HS-5 (cell line): ENCODE measurements at places on chromosomes 6 and 20.
A peak's percentile ranks its signal among the peaks of the same experiment; 100 is the strongest.

- no peak for DNase-seq
Observed at GRCh38 chr6:146542881-146543210, 787 bp upstream of the RAB32 start.

DNA sequence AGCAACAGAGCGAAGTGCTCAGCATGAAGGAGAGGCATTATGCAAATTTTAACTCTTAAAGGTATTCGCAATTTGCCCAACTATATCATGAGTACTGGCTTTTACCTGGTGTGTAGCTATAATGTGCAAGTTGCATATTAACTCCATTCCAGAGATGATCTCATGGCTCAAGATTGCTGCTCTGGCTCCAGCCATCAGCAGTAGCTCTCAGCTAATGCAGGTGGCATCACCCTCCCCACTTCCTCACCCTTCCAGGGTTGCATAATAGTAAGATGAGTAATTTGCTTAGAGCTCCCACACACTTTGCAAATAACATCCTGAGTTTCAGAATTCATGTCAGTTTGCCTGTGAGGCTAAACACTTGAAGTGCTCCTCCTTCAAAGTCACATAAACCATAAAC is 15.9 kb upstream of the PCSK2 start:
- DNase-seq: peak; percentile 49

GRCh38 chr6:17556014-17556413 is 44.1 kb upstream of the FAM8A1 start:
- no peak for DNase-seq

DNA sequence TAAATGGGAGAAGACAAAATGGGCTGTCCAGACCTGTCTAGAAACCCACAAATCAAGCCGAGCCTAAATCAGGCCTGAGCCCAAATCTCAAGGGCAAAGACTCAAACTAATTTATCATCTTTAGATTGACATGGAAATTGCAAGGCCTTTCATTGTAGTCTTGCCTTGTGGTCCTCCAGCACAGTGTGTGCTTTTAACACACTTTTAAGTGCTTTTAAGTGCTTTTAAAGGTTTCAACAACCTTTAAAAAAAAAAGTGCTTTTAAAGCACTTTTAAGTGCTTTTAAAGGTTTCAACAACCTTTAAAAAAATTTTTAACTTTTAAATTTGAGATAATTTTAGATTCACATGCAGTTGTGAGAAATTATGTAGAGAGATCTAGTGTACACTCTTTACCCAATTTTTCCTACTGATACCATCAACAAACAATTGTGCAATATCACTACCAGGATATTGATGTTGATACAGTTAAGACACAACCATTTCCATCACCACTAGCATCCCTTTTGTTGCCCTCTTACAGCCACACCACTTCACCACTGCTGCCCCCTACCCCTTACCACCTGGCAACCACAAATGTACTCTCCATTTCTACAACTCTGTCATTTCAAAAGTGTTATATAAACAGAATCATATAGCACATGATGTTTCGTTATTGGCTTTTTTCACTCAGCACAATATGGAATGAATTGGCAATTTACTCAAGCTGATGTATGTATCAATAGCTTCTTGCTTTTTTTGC is 23.1 kb upstream of the DCBLD1 start:
- DNase-seq: no peak

DNA sequence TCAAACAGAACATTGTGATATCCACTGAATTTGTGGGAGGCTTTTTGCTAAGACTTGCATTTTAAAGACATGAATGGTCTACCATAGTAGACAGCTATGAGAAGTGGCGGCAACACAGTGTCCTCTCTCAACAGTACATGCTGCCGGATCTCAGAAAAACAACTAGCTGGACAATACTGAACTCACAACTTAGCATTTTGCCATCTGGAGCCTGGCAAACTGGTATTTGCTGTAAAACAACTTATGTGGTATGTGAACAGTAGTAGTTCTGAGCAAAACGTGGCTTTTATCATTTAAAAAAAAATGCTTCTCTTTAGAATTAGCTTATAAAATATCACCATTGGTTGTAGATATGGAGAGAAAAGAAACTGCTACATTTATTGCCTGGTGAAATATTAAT is 3.3 kb upstream of the PXDC1 start:
- DNase-seq: no peak

DNA sequence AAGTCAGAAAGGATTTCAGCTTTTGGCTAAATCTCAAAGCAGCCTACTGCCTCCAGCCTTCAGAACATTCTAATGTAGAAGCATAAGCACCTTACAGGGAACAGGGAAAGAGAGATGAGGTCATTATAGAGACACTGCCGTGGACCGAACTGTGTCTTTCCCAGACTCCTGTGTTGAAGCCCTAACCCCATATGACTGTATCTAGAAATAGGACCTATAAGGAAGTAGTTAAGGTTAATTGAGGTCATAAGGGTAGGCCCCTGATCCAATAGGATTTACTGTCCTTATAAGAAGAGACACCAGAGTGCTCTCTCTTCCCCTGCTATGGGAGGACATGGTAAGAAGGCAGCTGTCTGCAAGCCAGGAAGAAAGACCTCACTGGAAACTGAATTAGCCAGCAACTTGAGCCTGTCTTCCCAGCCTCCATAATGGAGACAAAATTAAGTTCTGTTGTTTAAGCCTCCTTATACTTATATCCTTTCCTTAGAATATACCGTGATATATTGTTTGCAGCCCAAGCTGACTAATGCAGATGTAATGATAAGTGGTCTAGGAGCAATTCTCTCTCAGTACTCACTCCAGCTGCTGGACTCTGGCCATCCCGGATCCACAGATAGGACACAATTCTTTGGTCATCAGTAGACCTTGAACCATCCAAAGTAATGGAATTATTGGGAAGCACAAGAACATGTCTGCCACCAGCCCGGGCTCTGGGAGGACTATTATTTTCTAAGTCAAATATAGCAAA is 71.4 kb downstream of the ALDH5A1 start:
- DNase-seq: peak; percentile 20

GRCh38 chr20:6148073-6148472 is 25.2 kb upstream of the FERMT1 start:
- DNase-seq: no peak

DNA sequence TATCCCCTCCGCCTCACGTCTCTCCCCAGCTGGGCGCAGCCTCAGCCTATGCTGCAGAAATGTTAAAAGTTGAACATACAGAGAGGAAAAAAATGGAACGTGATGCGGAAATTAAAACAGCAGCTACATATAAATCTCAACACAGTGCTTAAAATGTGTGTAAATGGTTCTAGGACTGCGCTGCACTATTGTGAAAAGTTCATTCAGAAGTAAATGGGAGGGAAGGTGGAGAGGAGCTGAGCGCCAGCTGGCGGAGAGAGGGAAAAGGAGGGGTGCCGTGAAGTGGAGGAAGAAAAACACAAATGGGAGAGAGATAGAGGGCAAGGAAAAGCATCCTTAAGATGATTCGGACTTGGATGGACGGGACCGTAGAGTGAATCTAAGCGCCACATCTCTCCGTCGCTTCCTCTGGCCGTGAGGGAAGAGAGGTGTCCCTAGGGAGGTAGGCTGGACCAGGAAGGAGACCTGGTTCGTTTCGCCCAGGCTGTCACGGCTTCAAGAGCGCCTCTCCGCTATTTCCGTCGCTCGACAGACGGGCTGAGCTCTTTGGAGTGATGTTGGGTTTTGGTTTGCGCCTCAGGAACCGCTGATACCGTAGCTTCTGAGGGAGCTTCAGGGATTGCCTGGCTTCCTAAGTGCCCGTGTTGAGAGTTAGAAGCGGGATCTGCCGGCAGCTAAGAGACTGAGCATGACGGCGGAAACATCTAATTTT is 113.7 kb downstream of the TRIM27 start:
- no peak for DNase-seq

DNA sequence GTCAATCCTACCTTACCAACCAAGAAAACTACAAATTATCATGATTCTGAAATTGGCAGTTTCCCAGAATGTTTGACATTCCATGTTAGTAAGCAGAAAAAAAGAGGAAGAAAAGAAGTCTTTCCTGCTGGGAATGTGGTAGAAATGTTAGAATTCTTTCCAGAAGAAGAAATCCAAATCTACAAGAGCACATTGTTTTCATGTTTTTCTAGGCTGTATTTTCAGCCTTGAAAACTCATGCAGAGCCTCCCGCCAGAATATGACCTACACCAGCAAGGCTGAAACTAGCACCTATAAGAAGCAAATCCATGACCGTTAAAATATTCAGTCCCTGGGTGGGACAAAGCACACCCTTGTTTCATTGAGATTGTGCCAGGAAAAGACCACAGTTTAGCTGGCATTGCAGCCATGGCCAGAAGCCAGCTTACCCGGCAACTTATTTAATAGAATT is 259.4 kb downstream of the GJA1 start:
- no peak for DNase-seq

DNA sequence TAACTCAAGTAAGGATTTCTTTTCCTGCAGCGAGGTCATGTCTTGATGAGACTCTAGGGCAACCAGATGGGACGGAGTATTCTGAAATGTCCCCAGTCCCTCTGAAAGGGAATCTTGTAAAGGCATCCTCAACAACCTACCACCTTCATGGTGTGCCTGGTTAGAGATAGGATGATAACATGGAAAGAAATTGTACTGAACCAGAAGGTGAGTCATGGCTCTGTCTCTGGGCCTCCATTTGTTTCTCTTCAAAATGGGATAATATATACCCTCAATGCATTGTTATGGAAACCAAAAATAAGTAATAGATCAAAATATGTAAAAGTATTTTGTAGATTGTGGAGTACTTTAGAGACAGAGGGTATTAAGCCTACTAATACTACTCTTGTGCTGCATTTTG is 219.1 kb downstream of the ARID1B start:
- DNase-seq: no peak

DNA sequence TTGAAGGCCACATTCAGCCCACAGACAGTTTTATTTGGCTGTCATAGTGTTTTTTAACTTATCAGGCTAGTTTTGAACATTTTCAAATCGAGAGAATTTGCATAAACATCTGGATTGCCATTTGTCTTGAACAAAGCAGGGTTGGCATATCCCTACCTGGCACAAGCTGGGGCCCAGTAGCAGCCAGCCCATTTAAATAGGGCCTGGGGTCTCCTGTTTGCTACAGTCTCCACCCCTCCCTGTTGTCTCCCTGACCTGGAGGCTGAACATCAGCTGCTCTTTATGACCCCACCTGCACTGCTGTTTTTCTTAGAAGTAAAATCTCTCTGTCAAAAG is 10.5 kb downstream of the BCAS4 start:
- no peak for DNase-seq

- DNase-seq: no peak
Observed at GRCh38 chr20:7849675-7850074, 90.6 kb downstream of the HAO1 start.

DNA sequence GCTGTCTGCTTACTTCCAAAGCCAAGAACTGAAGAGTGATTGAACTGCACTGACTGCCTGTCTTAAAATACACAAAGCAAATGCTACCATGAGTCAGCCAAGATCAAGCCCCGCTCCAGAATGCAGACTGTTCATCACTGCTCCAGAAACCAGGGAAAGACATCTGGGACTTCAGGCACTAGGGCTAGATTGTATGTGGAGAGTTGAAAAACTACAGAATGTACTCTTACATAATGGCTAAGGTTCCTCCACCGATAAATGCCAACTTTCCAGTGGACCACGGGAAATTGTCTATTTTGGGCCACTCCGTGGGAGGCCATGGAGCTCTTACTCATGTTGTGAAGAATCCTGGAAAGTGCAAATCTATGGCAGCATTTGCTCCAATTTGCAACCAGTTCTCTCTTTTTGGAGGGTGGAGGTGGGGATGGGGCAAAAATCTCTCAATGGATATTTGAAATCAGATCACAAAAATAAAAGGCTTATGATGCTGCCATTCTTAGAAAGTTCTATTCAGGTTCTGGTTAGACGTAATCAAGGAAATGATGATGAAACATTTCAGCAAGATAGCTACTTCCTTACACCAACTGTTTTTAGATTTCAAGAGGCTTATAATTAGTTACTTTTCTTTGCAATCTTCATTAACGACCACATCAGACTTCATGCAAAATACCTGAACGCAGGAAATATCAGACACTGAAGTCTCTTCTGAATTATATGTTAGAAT is 11.8 kb upstream of the CAP2 start:
- no peak for DNase-seq

GRCh38 chr6:4994741-4995140 is 9.1 kb downstream of the RPP40 start:
- no peak for DNase-seq
